ENCODE measurements at places on chromosomes 6 and 20.

DNA sequence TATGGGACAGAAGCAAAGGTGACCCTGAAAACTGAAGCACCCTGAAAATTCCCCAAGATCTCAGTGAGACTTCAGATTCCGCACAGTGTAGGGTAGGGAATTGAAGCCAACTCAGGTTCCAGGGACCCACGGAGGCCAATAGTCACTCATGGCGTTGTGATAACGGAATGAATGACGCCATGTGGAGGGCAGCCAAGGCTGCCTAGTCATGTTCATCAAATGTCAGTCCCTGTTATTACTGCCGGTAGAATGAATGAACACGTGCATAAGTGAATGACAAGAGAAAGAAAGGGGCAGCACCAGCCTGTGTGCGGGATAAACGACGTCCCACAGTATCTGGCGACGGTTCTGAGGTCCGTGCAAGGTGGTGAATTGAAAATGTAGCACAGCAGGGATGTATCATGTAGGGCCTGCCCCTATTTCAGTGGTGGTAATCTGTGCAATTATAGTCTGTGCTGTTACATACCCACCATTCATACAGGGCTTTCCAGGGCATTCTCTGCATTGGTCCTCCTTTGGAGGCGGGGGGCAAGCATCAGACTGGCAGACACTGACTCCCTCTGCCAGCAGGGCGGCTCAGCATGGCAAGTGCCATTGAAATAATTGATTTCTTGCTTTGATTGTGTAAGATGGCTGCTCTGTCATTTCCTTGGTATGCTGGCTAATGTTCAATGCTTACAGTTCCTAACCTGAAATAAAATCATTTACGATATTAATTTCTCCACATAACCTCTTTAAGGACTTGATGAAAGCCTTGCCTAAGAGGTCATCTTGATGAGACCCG, 386.9 kb downstream of the CDH4 start:
- no peak for DNase-seq

DNA sequence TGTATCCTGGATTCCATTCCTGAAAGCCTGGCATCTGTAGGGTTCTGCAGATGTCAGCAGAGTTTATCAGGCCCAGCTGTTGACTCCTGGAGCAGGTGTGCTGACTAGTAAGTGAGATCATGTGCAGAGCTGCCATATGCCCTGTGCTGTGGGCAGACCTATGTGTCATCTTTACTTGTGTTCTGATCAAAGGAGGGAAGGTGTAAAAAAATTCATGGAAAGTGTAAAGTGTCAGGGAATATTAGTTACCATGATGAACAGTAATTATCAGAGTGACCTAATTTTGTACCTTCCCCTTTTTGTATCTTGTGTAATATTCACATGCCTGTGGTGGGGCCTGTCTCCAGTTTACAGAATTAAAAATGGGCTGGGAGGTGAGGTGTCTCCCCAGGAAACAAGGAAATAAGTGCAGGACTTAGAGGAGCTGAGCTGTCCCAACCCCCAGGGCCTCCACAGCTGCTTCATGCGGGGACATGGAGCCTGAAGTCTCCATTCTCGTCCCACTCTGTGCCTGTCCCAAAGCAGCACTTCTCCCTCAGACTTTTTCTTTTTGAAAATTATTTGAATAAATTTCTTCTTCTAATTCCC, 148.2 kb upstream of the GGTLC1 start:
- no peak for DNase-seq

- no peak for DNase-seq
Observed at GRCh38 chr20:25083773-25084625, 2.1 kb upstream of the VSX1 start.

DNA sequence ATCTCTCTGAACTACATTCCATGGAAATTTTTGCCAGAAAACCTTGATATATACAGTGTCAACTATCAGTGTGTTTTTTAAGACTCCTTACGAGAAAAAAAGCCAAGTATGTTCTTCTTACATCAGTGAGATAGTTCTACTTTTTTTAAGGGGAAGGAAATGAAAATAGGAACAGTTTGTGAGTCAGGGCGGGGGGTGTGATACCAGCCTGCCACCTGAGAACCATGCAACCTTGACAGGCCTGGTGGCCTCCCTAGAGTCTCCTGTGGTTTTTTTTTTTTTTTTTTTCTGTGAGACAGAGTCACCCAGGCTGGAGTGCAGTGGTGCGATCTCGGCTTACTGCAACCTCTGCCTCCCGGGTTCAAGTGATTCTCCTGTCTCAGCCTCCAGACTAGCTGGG, 96.3 kb upstream of the GCM1 start:
- DNase-seq, result no peak

- no peak for DNase-seq
Observed at GRCh38 chr6:78570044-78570443, 297.3 kb upstream of the IRAK1BP1 start.

GRCh38 chr6:130505808-130506598, 140.2 kb downstream of the TMEM200A start:
- DNase-seq, result no peak

GRCh38 chr6:15268137-15268908, 22.5 kb downstream of the JARID2 start:
- DNase-seq, result no peak

GRCh38 chr6:4707011-4707410, 69.2 kb upstream of the CDYL start:
- DNase-seq, result no peak

- no peak for DNase-seq
Observed at GRCh38 chr6:3314176-3314575, 55.4 kb downstream of the PSMG4 start.

DNA sequence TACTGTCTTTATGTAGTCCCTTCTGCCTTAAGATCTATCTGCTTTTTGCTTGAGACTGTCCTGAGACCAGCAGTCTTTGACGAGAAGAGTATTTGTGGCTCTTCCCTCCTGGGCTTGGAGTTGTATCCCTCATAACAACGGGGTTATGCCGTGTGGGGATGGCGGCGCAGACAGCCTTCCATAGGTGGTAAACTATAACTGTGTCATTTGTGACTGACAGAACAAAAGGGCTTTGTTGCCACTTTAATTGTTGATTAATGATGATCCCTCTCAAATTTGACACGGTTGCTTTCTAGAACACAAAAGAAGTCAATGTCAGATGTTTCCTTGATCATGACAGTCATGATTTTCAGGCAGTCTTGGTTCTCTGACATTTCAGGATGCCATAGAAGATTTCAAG, 196.6 kb downstream of the JARID2 start:
- no peak for DNase-seq

- DNase-seq, result no peak
Observed at GRCh38 chr6:36539814-36540568, 7.3 kb downstream of the STK38 start.

GRCh38 chr6:111565326-111566221, 40.1 kb downstream of the TRAF3IP2 start:
- no peak for DNase-seq

DNA sequence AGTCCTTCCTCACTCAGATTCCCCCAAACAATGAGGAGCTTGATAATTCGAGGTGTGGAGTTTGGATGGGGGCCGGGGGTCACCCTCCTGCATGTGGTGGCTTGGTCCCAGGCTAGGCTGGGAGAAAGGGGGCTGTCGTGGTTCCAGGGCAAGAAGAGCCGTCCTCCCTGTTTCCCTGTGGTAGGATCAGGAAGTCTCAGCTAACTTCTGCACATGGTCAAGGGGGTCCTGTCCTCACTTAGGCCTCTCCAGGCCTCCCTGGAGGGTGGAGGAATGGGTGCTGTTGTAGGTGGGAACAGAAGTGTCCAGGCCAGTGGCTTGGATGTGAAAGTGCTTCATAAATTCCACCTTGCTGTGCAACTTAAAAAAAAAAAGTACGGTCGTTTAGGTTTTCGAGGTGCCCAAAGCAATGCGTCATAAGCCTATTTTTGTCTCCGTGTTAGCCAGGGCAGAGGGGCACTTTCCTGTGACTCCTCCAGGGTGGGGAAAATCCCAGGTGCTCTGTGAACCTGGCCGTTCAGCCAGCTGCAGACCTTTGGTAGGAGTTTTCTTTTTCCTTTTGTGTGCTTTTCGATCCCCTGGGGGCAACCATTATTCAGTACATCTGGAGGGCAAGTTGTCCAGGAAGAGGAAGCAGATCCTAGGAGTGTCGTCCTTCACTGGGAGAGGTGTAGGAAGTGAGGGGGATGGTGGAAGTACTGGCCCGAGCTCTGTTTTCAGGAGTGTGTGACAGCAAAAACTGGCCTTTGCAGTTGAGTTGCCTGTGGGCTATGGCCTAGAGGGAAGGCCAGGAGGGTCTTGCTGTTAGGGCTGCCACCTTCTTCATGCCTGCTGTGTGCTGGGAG, 9.6 kb downstream of the IGF2R start:
- no peak for DNase-seq

Data from stimulated activated CD8-positive, alpha-beta memory T cell treated with anti-CD3 and anti-CD28 coated beads, Interleukin-2, amount 100 ng/mL, for 1 hour (primary cell).